Cardiac muscle cell (in vitro differentiated cells and primary cell): ENCODE measurements at places on chromosomes 5 and 9. TPM values are rescaled to one million over a fixed set of nuclear protein-coding genes. Genes with fewer than 3 reads are reported as not detected.

DNA sequence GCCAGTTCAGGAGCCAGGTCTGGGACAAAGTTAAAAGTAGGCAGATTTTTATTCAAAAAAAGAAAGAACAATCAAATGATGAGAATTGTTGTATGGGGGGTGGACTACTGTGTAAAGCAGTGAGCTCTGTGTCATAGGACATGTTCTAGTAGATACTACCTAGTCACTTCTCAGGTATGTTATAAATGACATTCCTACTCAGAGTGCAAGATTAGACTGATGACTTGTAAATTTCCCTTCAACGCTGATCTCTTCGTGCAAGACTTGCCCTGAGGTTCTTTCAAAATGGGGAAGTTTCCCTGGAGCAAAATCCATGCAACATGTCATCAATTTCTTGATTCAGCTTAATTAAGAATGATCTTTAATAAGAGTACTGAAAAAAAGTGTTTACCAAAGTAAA is 175.1 kb downstream of the RORB start:
- DNase-seq, result no peak

The HRH2 gene
- total RNA-seq, result 15.6 and 23.3 TPM in 2 replicates

- no peak for DNase-seq
Measured at GRCh38 chr5:150694612-150695011, 6.2 kb downstream of the RBM22 start.

DNA sequence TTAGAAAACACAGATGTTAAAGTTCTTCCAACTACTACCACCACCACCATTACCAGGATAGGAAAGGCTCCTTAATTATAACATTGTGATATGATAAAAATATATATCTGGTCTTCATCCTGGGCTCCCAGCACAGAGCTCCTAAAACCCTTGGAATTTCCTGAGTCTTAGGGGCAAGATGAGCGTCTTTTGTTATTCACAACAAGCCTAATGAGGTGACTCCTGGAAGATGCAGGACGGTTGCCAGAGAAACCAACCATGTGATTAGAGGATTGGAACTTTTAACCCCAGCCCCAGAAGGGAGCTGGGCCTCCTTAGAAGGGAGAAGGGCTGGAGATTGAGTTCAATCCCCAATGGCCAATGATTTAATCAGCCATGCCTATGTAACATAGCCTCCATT is 148.0 kb upstream of the ADRA1B start:
- DNase-seq, result peak; percentile 74

GRCh38 chr5:170312666-170313065 is 15.1 kb upstream of the LCP2 start:
- peak; percentile 61 for DNase-seq

The TRAF2 gene
- total RNA-seq, result 20.0 and 25.6 TPM in 2 replicates

DNA sequence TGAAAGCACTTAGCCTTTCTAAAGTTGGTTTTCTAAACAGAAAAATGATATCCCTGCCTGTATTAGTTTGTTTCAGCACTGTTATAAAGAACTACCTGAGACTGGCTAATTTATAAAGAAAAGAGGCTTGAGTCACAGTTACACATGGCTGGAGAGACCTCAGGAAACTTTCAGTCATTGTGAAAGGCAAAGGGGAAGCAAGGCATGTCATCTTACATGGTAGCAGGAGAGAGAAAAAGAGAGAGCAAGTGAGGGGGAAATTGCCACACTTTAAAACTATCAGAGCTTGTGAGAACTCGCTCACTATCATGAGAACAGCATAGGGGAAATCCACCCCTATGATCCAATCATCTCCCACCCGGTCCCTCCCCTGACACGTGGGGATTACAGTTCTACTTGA is 64.9 kb downstream of the FAM170A start:
- DNase-seq, result no peak

DNA sequence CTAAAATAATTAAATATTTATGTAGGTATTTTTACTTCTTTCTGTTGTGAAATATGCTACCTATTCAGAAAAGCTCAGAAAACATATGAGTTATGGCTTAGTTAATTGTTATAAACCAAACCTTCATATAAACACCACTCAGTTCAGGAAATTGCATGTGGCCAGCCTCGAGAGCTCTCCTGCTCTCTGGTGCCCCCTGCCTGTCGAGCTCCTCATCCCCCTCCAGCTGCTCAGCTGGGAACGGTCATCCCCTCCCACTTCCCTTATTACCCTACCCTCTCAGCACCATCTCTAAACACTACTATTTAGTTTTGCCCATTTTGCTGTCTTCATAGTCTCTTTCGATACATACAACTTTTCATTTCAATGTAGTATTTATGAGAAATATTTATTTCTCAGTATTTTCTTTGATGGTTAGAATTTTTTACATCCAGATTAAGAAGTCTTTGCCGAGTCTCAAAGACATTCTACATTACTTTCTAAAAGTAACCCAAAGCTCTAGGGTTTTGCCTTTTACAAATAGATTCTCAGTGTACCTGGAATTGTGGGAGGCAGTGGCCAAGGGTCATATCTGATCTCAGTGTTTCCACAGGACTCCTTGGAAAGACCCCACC is 51.2 kb upstream of the SEMA4D start:
- DNase-seq, result peak; percentile 78

- DNase-seq, result no peak
Measured at GRCh38 chr5:14115323-14115895, 27.7 kb upstream of the TRIO start.

DNA sequence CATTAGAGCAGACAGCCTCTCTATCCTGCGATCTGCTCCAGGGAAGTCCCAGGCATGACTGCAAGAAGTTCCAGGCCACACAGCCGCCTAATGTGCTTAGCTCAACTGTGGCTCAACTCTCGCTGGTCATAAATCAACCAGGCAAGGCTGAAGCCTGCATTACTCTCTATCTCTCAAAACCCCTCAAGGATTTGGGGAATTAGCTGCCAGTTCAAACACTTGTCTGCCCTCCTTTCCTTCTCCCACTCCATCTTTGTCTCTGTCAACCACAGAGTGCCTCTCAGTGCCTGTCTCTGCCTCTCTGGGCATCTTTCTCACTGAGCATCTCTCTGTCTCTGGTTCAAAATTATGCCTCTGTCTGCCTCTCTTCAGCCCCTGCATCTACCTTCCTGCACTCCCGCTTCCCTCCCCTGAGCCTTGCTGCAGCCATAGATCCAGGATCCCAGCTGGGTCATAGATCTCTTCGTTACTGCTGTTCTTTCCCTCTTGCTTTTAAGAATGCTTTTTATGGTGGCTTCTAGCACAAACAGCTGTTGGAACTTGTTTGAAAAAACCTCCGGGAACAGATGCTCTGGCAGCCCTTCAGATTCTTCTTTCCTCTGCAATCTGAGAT is 27.9 kb upstream of the GALNT10 start:
- no peak for DNase-seq

- DNase-seq, result no peak
Measured at GRCh38 chr5:15255576-15255975, 244.4 kb upstream of the FBXL7 start.

DNA sequence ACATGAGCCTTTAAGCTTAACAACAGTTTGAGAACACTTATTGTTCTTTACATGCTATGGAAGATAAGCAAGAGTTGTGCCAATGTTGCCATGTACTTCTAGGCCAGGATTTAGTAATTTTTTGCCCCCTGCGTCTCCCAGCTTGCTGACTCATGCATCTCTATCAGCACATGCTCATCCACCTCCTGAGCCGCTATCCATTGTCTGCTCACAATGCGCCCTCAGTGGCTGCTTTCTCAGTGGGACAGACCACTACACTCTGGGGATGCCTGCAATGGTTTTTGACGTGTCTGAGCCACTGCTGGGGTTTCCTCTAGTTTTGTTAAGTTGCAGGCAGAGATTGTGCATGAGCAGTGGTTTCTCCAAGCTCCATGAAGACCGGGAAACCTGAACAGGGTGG is 50.9 kb upstream of the PHF2 start:
- peak; percentile 76 for DNase-seq

- no peak for DNase-seq
Measured at GRCh38 chr9:4982721-4983482, 2.2 kb upstream of the JAK2 start.
